ENCODE measurements at places on chromosomes 5 and 9.

DNA sequence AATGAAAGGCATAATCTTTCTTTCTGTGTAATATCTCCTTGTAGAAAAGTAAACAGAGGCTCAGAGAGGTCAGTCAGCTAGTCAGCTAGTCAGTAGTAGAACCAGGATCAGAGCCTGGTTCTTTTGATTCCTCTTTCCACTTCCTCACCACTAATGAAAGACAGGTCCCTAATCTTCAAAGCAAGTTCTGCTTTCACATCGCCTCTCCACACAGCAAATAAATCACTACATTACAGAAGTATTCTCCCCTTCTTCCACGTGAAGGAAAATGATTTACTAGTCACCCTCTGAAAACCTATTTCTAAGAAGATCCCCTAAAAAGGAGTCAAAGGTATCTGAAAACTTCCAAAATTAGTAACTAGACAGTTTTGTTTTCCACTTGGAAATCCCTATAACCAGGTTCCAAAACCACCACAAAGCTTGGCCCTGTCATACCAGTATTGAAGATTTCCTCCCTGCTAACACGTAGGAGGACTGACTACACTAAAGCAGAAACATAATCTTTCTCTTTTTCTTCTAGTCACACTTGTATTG, 140.5 kb upstream of the TARS1 start:
- no peak for DNase-seq

DNA sequence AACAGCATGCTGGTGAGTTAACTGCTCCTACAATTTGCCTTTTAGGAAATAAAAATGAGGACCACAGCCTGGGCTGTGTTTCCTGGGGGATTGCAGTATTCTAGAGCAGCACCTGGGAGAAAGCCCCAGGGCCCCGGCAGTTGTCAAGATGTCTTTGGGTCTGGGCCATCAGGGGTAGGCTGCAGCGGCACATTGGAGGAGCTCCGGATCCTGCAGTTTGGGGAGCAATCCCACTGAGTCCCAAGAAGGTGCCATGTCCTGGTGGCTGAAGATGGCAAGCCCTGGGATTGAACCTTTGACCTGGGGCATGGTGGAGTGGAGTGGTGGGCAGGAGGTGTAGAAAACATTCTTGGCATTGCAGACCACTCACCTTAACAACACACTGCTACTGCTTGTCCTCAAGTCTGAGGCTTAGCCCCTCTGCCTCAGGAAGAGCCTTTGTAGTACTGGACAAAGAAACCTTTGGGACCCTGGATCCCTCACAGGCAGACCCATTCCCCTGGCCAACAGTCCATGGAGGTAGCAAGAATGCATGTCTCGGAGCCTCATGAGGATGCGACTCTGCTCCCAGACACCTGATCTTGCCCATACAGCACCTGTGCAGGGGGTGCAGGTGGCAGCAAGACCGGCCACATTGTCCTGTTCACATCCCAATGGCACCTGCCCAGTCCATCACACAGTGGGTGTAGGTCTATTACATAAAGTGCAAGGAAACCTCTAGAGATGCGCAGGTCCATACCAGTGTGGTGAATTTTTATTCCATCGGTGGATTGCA, 159.1 kb upstream of the IRX2 start:
- DNase-seq, result no peak

DNA sequence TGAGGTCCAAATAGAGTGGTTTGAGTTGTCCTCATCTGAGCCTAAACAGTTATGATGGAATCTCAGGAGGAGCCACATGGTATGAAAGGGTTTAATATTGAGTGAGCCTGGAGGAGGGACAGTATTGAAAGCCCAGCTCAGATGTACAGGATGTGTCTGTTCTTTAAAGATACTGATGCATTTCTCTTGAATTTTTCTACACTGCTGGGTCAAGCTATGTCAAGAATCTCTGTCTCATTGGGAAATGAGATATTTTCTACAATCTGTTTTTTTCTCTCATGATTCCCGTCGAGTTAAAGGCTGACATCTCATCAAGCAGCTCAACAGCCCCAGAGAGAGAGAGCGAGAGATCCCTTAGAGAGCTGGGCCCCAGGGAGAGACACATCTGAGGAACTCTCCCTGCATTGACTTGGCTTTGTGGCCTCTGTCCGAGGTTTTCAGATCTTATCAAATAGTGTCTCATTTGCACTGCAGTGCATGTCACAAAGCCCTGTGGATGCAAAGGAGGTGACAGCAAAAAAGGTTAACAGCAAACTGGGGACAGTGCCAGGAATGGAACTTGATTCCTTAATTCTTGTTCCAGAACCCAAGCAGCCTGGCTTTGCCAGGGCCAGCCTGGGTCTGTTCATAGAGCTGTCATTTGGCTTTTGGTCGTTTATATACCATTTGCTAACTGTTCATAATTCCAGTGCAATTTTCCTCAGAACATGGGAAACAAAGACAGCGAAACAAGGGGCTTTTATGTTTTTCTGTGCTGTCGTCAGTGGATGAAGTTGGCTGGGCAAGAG, 19.0 kb upstream of the ACTBL2 start:
- no peak for DNase-seq

DNA sequence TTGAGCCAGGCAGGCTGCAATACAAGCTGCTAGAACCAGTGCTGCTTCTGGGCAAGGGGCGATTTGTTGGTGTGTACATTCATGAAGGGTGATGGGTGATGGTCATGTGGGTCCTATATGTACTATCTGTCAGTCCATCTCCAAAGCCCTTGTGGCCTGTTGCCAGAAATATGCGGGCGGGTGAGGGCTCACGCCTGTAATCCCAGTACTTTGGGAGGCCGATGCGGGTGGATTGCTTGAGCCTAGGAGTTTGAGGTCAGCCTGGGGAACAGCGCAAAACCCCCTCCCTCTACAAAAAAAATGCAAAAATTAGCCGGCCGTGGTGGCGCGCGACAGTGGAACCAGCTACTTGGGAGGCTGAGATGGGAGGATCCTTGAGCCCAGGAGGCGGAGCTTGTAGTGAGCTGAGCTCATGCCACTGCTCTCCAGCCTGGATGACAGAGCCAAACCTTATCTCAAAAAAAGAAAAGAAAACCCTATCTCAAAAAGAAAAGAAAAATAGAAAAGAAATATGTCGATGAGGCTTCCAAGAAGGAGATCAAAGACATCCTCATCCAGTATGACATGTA, 45.0 kb upstream of the KLF4 start:
- no peak for DNase-seq

GRCh38 chr5:158499075-158499891, 600.4 kb downstream of the EBF1 start:
- DNase-seq, result no peak

DNA sequence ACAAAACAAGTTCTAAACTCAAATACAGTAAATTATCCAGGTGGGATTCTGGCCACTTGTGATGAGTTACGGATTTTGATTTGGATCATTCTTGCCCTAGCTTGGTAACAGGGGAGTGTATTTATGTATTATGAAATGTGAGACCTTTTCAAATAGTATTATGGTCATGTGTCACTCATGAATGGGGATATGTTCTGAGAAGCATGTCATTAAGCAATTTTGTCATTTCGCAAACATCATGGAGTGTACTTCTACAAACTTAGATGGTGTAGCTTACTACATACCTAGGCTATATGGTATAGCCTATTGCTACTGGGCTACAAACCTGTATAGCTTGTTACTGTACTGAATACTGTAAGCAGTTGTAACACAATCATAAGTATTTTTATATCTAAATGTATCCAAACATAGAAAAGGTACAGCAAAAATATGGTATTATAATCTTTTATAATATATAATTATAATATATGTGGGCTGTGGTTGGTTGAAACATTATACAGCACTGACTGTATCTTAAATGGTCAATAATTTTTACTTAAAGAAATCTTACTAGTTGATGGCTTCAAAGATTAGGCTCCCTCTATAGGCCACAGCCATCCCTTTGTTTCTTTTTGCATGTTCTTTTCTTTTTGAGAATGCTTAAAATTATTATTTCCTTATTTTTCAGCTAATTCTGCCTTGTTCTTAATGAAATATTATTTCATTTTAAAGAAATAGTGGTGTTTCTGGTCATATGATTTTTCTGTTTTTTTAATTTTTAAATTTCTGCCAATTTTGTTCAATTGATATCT, 128.4 kb downstream of the MAST4 start:
- no peak for DNase-seq

GRCh38 chr9:86829496-86830046, 117.7 kb downstream of the GAS1 start:
- DNase-seq, result no peak

DNA sequence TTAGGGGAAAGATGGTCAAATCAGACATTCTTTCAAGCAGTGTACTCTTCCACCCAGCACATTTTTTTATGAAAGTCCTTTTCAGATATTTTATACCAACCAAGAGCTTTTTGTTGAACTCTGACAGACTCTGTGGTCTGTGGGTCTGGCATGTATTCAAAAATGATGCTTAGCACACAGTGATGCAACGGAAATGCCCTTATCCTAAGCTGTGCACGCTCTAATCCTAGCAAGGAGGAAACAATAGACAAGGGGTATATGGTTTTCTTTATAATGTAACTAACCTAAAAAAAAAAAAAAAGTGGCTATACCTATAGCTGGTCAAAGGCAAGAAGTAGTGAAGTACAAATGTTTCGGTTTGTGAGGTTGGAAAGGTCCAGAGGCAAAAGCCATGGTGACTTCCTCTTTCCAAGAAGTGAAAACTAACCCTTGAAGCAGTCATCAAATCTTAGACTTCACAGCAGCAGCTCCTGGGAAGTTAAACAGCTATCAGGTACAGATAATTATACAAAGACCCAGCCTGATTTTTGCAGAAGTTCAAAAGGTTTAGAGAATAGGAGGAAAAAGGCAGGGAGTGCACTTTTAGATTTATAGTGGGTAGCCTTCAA, 82.5 kb downstream of the SEMA6A start:
- DNase-seq, result no peak

DNA sequence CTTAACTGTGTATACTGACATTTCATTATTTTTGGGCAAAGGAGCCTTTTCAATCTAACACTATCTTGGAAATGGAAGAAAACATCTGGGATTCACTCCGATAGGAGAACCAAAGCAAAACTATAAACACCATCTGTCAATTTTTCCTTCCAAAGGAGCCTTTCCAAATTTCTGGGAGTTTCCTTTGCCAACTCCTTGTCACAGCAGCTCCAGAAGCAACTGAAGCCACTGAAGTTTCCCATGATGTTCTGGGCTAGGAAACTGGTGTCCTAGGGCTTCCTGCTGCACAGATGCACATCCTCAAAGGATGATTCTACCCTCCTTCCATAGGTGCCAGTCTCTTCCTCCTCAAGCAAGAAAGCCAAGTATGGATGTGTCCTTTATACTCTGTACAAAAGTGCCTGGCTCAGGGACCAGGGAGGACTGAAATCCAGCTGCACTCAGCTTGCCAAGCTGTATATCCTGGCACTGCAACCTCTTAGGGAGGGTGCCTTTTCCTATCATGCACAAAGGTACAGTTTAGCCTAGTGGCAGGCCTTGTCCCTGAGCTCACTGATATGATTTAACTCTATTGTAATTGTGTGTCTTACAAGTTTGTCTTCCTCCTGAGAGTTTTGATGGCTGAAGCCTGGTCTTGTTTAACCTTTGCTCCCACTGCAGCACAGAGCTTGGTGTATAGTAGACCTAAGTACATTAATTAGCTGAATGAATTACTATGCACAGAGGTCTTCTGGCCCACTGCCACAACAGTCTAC, 8.4 kb upstream of the UBAP1 start:
- no peak for DNase-seq

DNA sequence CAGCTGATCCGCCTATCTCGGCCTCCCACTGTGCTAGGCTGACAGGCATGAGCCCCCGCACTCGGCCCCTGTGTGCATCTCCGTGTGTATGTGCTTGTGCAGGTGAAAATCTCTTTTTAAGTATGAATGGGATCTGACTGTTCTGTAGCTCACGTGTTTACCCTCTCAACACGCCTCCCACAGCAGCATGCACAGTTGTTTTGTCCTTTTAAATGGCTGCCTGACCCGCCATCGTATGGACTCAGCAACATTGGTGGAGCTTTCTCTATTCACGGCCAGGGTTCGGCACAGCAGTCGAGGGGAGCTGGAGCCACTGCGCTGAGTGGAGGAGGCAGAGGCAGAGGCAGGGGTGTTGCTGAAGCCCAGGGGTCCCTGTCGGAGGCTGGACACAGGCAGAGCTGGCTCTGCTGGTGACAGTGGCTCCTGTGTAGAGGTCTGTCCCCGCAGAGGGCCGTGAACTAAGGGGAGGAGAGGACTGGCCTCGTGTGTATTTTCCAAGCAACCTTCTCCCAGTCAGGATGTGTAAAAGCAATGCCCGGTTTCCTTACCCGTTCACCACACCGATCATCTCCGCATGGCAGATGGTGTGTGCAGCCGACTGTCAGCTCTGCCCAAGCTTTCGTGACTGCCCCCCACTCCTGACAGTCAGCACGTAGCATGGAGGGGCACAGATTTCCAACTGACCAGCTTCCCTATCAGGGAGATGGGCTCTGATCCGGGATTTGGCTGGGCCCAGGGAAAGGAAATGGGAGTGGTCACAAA, 37.3 kb downstream of the MRPL36 start:
- no peak for DNase-seq

- no peak for DNase-seq
Observed at GRCh38 chr9:125988479-125989050, 241.4 kb downstream of the PBX3 start.

- no peak for DNase-seq
Observed at GRCh38 chr9:1319436-1319835, 269.3 kb downstream of the DMRT2 start.

GRCh38 chr9:128912270-128912853, 8.4 kb upstream of the PHYHD1 start:
- DNase-seq, result no peak

DNA sequence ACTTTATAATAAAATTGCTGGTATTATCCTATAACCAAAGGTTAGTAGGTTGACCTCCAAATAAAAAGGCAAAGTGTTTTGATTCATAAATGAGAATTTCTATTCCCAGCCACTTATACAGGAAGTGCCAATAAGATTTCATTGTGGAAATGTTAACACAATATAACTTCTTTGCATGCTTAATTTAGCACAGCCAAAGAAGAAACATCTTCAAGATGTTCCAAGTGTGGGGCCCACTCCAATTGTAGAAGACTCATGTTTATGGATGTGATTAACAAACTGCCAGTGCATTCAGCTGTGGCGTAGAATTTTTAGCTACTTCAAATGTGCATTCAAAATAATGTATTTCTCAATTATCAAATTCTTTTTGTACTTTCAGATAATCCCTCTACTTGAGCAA, 402.3 kb downstream of the DEPDC1B start:
- no peak for DNase-seq

DNA sequence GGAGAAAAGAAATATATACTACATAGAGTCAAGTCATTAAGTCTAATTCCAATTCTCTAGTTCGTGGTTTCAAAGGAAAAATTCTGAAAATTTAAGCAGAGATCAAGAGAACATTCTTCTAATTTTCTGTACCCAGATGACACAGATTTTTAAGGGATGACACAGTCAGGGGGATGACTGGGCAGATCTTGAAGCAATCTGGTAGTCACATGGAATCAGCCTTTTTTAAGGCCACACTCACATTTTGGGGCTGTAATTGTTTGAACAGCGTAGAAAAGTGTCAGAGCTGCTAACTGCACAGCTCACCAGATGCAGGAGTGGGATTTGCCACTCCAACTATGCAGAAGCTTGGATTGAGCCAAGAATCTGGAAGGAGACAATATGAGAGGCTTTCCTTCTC, 20.4 kb downstream of the PDE4D start:
- DNase-seq, result no peak

- no peak for DNase-seq
Observed at GRCh38 chr5:169631360-169631759, 5.7 kb upstream of the DOCK2 start.
